ENCODE measurements at places on chromosomes 3 and 15.

GRCh38 chr15:48798319-48798718 is 12.6 kb downstream of the CEP152 start:
- DNase-seq: no peak

DNA sequence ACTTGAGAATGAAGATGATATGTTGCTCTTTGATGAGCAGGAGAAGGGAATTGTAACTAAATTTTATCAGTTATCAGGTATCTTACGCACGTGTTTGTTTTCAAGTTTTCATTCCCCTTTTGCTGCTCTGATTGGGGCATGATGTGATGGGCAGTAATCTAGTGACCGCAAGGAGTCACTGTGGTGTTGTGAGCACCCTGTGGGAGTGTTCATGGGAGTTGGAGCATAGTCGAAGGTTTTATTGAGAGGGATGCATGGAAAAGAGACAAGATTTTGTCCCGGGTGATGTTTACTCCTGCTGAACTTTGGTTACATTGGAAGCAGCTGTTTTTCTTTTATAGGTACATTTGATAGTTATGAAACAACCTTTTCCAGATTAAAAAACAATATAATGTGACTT is 2.1 kb downstream of the FAN1 start:
- DNase-seq: no peak

- no peak for DNase-seq
Measured at GRCh38 chr15:31359702-31360111, 33.1 kb downstream of the KLF13 start.

GRCh38 chr3:15610082-15610759 is 8.7 kb downstream of the BTD start:
- no peak for DNase-seq

DNA sequence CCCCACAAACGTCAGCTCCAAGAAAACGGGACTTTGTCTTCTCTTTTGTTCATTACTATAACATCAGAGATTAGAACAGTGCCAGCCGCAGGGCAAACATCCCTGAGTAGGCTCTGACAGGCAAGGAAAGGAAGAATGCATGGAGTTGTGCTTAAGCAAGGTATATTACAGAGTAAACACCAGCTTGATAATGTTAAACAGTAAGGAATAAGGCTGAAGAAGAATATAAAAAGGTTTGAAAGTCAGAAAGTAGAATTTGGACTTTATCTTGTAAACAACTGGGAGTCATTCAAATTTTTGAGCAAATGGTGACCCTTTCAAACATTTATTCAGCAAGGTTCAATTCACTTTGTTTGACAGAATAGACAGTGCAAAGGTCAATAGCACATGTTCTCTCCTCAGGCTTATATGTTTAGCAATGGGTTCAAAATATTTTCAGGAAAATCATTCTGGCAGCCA is 11.0 kb downstream of the GABPB1 start:
- DNase-seq: no peak

DNA sequence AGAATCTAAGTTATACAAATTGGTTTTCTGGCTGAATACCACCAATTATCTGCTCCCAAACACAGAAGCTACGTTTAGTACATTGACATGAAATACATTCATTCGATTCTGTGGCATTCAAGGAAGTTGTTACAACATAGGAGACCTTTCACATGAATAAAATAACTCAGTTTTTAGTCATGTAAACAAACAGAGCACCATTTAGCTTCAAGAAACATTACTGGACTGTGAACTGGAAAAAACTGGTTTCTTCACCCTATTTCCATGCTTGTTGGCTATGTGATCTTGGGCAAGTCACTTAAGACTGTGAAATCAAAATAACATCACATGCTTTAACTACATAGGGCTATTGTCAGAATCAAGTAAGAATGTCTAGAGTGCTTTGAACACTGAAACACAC is 46.2 kb downstream of the NRG4 start:
- no peak for DNase-seq

DNA sequence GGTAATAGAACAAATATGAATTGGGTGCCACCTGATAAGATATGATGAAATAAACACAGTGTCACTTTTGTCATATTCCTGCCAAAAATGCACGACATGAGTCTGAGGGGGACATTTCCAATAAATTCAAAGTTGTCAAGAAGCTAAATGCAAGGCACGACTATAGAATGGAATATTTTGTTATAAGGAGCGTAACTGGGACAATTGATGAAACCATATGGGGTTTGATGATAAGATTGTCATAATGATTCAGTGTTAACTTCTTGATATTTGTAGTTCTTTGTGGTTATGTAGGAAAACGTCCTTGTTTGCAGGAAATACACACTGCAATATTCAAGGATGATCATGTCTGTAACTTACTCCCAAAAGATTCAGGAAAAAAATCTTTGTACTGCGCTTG is 163.3 kb downstream of the MEX3B start:
- no peak for DNase-seq

DNA sequence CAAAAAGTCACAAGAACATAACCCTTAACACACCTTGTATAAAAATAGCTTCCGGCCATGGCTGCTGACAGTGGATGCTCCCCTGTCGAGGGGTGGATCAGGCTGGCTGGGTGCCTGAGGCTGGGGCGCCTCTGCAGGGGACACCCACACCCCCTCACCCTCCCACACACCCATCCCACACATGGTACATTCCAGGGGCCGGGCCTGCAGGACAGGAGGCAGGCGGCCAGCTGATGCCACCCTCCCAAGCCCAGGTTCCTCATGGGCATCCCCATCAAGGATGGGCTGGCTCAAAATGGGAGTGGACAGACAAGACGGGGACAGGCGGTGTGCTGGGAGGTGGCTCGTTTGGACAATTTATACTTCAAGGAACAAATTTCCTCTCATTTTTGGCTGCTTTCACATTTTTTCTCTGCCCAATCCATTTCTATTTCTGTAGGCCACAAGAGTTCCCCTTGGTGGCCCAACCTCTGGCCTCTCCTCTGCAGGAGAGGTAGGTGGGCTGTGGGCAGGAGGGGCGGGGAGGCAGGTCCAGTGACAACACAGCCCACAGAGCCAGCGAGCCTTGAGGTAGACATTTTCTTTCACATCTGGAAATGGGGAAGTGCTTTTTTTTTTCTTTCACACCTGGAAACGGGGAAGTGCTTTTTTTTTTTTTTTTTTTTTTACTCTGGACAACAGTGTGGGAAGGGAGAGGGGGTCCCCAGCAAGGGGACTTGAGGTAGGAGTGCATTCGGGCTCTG is 23.3 kb downstream of the RNU5B-1 start:
- DNase-seq: no peak

DNA sequence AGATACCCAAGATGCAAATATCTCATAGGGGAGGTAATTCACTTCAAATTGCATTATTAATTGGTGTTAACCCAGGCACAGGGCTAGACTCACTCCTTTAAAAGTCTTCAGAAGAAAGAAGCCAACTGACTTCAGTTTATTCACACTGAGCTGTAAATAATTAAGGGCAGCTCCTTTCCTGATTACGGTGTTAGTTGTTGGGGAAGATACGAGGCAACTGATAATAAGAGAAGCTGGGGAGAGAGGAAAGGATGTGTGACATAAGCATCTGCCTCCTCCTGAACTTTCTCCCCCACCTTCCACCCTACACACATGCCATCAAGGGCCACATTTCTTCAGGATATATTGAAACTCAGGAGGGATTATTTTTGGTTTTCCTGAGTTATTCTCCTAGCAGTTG is 47.5 kb downstream of the ADGRG7 start:
- no peak for DNase-seq

- DNase-seq: no peak
Measured at GRCh38 chr3:31048143-31048542, 153.7 kb upstream of the GADL1 start.

- DNase-seq: no peak
Measured at GRCh38 chr15:25784876-25785640, 78.1 kb downstream of the ATP10A start.

DNA sequence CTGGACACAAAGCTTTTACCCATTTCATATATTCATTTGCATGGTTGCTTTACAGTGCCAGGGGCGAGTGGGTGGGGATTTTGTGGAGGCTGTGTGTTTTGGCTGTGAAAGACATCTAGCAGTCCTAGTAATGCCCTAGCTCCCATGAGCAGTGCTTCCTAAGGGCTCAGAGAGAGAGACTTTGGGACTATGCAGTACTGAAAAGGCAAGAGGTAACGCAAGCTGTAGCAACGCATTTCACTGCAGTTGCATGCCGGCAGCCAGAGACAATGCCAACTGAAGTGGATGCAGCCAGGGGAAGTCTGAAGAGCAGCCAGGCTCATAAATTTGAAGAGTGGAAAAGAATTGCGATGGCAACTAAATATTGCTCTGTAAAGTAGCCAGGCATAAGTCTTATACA is 27.4 kb upstream of the ATP10A start:
- no peak for DNase-seq

DNA sequence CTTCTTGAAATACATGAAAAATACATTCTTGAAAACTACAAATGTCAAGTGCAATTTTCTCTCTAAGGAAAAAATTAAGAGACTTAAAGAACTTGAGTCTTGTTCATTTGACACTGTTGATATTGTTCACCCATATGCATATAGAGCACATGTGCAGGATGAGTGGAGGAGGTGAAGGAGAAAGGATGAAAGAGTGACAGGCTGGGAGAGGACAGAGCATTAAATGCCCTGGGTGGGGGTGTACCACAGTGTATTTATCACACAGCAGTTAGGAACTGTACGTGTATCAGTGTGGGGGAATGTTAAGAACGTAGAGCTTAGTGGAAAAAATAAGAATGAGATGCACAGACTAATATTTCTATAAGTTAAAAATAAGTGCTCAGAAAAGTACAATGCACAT is 45.7 kb downstream of the CTDSPL start:
- DNase-seq: no peak

GRCh38 chr3:50588759-50589433 is 19.6 kb downstream of the HEMK1 start:
- DNase-seq: no peak

- no peak for DNase-seq
Measured at GRCh38 chr3:107208796-107209195, 168.4 kb upstream of the CCDC54 start.

- DNase-seq: no peak
Measured at GRCh38 chr3:12294885-12295580, 6.2 kb downstream of the PPARG start.

GRCh38 chr15:63913336-63913735 is 79.6 kb upstream of the HERC1 start:
- DNase-seq: no peak

DNA sequence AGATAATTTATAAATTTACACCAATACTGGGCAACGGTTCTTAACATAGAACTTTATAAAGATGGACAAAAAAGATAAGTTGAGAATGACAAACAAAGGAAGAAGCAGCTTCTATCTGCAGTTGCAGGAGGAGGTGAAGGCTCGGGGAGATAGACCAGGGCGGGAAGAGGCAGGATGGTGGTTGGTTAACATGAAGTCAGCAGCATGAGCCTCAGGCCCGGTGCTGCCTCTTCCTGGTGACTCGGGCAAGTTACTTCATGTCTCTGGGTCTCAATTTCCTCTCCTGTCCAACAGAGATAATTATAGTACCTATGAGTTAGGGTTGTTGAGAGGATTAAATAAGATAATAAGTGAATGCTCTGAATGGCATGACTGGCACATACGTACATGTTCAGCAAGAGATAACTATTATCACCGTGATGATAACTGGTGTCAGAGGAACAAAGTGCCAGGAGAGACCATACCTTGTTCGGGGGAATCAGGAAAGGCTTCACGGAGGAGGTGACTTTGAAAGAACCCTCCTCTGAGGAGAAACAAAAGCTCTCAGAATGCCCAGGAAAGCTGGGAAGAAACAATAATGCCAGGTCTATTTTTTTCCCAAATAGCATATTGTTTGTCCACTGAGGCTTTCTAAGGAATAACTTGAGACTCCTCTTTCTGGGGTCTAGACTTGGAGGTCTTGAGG is 4.4 kb downstream of the PAK6 start:
- DNase-seq: no peak

DNA sequence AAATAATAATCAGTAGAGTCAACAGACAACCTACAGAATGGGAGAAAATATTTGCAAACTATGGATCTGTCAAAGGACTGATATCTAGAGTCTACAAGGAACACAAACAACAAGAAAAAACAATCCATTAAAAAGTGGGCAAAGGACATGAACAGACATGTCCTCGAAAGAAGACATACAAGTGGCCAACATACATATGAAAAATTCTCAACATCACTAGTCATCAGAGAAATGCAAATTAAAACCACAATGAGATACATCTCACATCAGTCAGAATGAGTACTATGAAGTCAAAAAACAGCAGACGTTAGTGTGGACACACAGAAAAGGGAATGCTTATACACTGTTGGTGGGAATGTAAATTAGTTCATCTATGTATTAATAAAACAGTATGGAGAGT is 33.7 kb downstream of the SLC2A2 start:
- no peak for DNase-seq

GRCh38 chr3:139468399-139468798 is 7.9 kb downstream of the RBP2 start:
- DNase-seq: no peak

GRCh38 chr3:173066044-173067004 is 74.7 kb downstream of the SPATA16 start:
- DNase-seq: peak; percentile 89

GRCh38 chr3:49882166-49882565 is 12.5 kb upstream of the CAMKV start:
- no peak for DNase-seq

DNA sequence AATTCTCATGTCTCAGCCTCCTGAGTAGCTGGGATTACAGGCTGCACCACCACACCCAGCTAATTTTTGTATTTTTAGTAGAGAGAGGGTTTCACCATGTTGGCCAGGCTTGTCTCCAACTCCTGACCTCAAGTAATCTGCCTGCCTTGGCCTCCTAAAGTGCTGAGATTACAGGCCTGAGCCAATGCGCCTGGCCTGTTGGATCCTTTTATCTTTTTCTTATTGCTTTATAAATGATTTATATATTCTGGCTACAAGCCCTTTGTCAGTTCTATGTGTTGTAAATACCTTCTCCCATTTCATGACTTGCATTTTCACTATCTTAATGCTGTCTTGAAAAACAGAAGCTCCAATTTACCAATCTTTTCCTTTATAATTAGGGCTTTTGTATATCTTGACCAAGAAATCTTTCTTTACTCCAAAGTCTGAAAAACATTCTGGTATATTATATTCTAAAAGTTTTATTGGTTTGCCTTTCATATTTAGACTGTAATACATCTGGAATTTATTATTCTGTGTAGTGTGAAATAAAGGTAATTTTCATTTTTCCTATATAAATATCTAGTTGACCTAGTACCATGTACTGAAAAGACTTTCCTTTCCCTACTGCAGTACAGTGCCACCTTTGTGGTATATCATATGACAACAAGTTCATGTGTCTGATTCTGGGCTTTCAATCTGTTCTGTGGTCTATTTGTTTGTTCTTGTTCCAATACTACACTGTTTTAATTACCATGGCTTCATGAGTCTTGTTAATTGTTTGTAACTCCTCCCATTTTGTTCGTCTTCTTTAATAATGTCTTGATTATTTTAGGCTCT is 52.9 kb upstream of the RNU6-1 start:
- no peak for DNase-seq

GRCh38 chr15:34366271-34367065 is 528 bp downstream of the LPCAT4 start:
- no peak for DNase-seq

GRCh38 chr3:49668414-49668797 is 5.7 kb upstream of the APEH start:
- DNase-seq: no peak

All from NCI-H1694 treated with DMSO at 0.1 percent for 48 hours (cell line).